ENCODE measurements at places on chromosomes 12 and 14.

- DNase-seq, result no peak
Measured at GRCh38 chr12:50790081-50790480, 26.2 kb downstream of the ATF1 start.

DNA sequence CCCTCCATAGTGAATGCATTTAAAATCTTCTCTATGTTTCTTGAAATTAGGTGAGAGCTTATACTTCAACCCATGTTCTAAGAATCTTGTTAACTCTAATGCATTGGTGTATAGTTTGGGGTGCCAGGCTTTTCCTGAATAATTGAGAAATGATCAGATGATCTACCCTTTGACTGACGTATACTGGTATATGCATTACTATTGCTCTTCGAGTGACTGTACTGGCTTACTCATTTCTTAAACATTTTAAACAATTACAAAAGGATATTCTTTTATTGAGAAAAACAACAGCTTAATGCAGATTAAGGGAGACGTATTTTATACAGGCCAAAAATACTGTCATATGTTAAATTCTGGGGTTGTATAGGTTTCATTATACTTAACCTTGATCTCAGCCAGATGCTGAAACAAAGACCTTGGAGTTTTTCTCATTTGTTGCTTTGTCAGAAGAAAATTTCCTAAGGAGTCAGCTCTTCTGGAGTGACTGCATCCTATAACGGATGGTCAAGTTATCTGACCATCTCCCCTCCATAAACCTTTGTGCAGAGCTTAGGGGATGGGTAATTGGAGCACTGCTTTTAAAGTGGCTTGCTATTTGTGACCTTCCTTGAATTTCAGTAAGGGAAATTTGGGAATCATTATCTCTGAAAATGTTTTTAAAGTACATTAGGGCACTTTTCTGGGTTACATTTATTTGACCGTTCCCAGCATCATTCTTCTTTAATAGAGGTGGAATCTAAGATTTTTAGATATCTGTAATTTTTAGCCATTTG is 507.6 kb downstream of the PCNX1 start:
- DNase-seq, result no peak

DNA sequence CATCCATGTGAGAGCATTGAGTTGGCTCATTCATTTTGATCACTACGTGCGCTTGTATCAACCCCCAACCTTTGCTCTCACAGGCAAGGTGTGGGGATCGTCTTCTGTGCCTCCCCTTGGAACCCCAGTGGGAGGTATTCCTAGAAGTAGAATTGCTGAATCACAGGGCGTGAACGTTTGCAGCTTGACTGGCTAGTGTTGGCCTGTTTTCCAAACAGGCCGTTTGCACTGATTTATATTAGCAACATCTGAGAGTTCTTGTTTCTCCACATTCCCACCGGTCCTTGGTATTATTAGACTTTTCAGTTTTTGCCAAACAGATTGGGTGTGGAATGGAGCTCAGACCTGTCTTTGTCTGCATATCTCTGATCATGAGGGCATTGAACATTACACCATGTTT is 288.6 kb upstream of the PWP1 start:
- no peak for DNase-seq

GRCh38 chr12:41514907-41515306 is 326.8 kb downstream of the PDZRN4 start:
- DNase-seq, result no peak

DNA sequence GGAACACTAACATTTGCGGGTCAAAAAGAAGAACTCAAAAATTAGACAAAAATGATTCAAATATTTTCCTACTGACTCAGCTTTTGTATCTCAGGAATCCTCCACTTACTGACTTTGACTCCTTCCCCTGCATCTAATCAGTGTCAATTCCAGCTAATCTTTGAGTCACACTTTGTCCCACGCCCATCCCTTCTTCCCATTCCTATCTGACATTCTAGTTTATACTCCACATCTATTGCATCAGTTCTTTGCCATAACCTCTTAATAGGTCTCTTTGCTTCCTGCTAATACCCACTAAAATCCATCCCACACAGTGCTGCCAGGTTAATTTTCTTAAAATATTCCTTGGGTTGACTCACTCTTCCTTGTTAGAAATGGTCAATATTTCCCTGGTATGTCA is 19.1 kb downstream of the BBS10 start:
- DNase-seq, result no peak
